ENCODE measurements at places on chromosomes 16 and 17.
A peak's percentile ranks its signal among the peaks of the same experiment; 100 is the strongest.

GRCh38 chr17:53792451-53792850 is 30.3 kb upstream of the KIF2B start:
- H3K27ac ChIP-seq: no peak overlapping the region
- no peak overlapping the region for H3K4me3 ChIP-seq
- no peaks in the 10 kb centered on the region for H3K27me3 ChIP-seq
- H3K36me3 ChIP-seq: no peaks in the 10 kb centered on the region

- peak; percentile 89 for DNase-seq
- H3K36me3 ChIP-seq: no peaks in the 10 kb centered on the region
- H3K27ac ChIP-seq: peak within 1 kb of the TSS; percentile 99
- H3K4me1 ChIP-seq: peaks cover 42% of the 10 kb centered on the region
- no peaks in the 10 kb centered on the region for H3K27me3 ChIP-seq
- H3K4me3 ChIP-seq: peak within 1 kb of the TSS; percentile 31
These were observed at the start of gene VEZF1 for GRCh38 chr17:57987581-57988300. TSS of gene VEZF1 (minus strand) at chr17:57988254. CDS start at chr17:57988111, 143 bp downstream.

GRCh38 chr16:22614271-22614947 is 103.7 kb downstream of the NPIPB5 start:
- no peaks in the 10 kb centered on the region for H3K4me1 ChIP-seq
- H3K4me3 ChIP-seq: no peak overlapping the region
- peak; percentile 51 for DNase-seq
- H3K36me3 ChIP-seq: no peaks in the 10 kb centered on the region

- DNase-seq: no peak
- no peaks in the 10 kb centered on the region for H3K27me3 ChIP-seq
- H3K36me3 ChIP-seq: no peaks in the 10 kb centered on the region
- H3K27ac ChIP-seq: no peak overlapping the region
- no peaks in the 10 kb centered on the region for H3K4me1 ChIP-seq
These were observed 47.9 kb downstream of the RABEP1 start for GRCh38 chr17:5329784-5330557.

GRCh38 chr16:6672507-6672906 is 660.1 kb upstream of the RBFOX1 start:
- no peak for DNase-seq
- no peaks in the 10 kb centered on the region for H3K27me3 ChIP-seq

DNA sequence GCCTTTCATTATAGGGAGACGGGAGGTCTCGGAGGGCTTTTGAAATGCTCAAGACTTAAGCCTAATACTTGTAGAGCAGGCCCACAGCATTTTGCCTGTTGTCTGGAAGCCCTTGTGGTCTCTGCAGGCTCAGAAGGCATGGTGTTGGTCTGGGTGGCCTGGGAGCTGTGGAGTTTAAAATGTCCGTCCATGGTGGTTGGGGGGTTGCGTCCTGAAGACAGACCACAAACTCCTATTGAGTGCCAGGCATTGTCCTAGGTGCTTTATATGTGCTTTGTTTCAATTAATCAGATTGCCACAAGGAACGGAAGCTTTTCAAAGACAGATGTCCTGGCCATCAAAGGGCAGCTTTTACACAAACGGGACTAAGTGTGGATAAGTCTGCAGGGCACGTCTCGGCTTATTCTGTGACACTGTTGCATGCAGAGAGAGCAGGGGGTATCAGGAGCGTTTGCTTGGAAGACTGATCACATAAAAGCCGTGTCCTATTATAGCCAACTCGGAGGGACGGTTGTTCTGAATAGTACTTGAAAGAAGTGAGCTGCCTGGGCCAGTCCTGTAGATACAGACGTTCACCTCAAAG is 7.8 kb downstream of the NTN1 start:
- H3K4me3 ChIP-seq: no peak overlapping the region
- H3K27ac ChIP-seq: no peak overlapping the region
- DNase-seq: no peak

DNA sequence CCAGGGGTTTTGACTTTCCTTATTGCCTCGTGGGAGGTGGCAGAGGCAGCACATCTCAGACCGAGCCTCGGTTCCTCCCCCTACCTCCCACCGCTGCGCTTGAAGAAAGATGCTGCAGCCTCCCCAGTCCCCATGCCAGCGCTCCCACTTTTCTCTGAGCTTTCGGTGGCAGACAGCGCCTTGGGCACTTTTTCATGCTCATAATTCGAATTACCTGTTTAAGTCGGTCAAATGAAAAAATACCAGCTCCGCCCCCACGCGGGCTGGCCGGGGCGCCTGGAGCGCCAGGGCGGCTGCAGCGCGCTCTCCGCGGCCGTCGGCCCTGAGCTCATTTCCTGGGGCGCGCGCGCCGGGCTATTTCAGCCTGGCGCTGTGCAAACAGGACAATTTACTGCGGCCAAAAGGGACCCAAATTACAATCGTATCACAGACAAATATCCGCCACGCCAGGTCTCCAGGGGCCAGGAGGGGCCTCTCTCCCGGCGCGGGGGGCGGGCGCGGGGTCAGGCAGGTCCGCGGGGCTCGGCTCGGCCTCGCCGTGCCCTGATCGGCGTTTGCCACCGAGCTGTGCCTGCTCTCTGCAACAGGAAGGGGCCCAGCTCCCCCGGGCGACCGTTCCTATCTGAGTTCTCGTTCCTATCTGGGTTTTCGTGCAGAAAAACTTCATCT is 45.0 kb downstream of the SOST start:
- no peak overlapping the region for H3K27ac ChIP-seq
- peak; percentile 54 for DNase-seq
- no peaks in the 10 kb centered on the region for H3K4me1 ChIP-seq
- peak overlapping the region; percentile 72 for H3K4me3 ChIP-seq
- no peaks in the 10 kb centered on the region for H3K36me3 ChIP-seq

DNA sequence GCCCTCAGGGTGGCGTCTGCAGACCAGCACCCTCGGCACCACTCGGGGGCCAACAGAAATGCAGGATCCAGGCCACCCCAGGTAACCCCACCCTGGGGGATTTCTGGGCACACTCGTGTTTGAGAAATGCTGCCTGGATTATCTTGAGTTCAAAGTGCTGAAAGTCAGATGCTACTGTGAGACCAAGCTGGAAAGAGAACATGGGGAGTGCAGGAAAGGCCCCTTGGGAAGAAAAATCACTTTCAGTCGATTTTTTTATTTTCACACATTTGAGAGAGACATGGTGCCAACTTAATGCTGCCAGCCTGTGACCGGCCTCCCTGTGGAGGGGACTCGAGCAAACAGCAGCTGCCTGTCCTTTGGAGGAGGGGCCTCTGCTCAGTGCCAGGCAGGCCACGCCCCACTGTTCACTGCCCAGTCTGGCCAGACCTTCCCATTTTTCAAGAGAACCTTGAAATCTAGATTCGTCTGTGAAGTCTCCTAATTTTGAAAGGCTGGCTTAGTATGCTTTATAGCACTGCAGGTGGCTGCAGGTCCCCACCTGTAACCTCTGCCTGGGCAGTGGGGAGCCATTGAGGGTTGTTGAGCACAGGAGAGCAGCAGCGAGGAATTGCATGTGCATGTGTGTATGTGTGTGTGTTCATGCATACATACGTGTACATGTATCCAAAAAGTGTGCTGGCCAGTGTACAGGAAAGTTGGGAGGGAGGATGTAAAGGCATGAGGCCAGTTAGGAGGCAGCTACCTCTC is 70.7 kb upstream of the PLCG2 start:
- H3K27ac ChIP-seq: no peak overlapping the region
- H3K4me3 ChIP-seq: no peak overlapping the region
- H3K27me3 ChIP-seq: no peaks in the 10 kb centered on the region
- peaks cover 5% of the 10 kb centered on the region for H3K4me1 ChIP-seq

DNA sequence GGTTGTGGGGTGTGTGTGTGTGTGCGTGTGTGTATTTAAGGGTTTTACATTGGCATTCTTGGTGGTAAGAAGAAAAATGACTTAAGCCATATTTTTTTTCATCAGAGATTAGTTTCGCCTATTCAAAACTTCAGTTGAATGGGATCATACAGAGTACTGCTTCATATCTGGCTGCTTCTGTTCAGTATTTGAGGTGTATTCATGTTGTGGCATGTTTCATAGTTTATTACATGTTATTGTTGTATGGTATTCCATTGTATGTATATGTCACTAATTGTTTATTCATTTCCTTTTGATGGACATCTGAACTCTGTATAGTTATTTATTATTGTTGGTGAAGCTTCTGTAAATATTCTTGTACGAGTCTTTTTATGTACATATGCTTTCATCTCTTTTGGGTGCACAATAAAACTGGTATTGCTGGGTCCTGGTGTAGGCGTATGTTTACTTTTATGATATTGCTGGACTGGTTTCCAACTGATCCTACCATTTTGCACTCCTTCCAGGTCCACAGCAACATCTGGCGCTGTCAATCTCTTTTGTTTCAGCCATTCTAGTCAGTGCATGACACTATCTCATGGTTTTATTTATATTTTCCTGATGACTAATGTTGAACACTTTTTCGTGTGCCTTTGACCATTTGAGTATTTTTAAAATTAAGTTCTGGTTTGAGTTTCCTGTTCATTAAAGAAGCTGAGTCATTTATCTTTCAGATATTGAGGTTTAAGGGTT is 77.4 kb upstream of the MAF start:
- no peaks in the 10 kb centered on the region for H3K4me1 ChIP-seq
- H3K27ac ChIP-seq: no peak overlapping the region
- no peak for DNase-seq

- DNase-seq: no peak
- H3K27me3 ChIP-seq: no peaks in the 10 kb centered on the region
- no peak overlapping the region for H3K27ac ChIP-seq
- H3K36me3 ChIP-seq: no peaks in the 10 kb centered on the region
- no peak overlapping the region for H3K4me3 ChIP-seq
These were observed 85.6 kb downstream of the OMG start for GRCh38 chr17:31211352-31212012.

- H3K4me1 ChIP-seq: peaks cover 4% of the 10 kb centered on the region
- peak; percentile 91 for DNase-seq
These were observed 17.6 kb downstream of the ZNF213 start for GRCh38 chr16:3152277-3152990.

DNA sequence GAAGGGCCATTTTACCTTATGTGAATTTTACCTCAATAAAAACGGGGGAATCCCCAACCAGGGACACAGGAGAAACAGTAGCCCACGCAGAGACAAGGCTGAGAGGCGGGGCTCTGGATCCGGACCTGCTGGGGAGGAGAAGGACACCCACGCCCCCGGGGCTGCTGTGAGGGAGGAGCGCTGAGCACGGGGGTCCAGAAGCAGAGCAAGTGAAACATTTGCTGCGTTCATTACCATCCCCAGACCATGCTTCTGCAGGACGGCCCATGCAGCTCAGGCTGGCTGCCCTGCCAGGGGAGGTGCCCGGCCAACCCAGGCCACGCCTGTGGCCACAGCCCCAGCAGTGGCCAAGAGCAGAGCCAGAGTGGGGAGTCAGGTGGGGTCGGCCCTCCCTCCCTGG is 50.0 kb downstream of the KCNJ18 start:
- no peaks in the 10 kb centered on the region for H3K27me3 ChIP-seq
- no peak overlapping the region for H3K4me3 ChIP-seq
- H3K27ac ChIP-seq: no peak overlapping the region
- DNase-seq: no peak
- H3K4me1 ChIP-seq: no peaks in the 10 kb centered on the region

GRCh38 chr17:39926588-39927100 is 757 bp downstream of the ORMDL3 start:
- no peaks in the 10 kb centered on the region for H3K36me3 ChIP-seq
- peak overlapping the region; percentile 63 for H3K4me3 ChIP-seq
- H3K27ac ChIP-seq: peak overlapping the region; percentile 95

GRCh38 chr17:63162406-63163157 is 196.5 kb downstream of the TANC2 start:
- DNase-seq: no peak
- H3K36me3 ChIP-seq: no peaks in the 10 kb centered on the region
- H3K27ac ChIP-seq: no peak overlapping the region
- H3K27me3 ChIP-seq: no peaks in the 10 kb centered on the region

- peaks cover 9% of the 10 kb centered on the region for H3K27me3 ChIP-seq
- no peaks in the 10 kb centered on the region for H3K36me3 ChIP-seq
- no peak overlapping the region for H3K27ac ChIP-seq
- H3K4me3 ChIP-seq: no peak overlapping the region
These were observed 3.3 kb upstream of the SLFN12L start for GRCh38 chr17:35540589-35541404.

Measured in hepatocyte (in vitro differentiated cells).